ENCODE measurements at places on chromosomes 12 and 14.

DNA sequence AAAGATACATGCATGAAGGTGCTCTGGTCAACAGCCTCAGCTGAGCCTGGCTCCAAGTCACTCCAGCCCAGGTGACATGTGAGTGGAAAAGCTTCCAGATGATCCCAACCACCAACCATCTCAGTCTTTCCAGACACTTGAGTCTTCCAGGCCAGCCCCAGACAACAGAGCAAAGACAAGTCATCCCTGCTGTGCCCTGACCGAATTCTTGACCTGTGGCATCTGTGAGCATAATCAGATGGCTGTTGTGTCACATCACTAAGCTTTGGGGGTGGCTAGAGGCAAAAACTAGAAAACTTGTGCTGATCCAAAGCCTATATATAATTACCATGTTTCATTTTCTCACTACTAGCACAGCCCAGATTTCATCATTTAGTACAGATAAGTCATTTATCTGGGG is 50.8 kb upstream of the ISM2 start:
- DNase-seq, result no peak

DNA sequence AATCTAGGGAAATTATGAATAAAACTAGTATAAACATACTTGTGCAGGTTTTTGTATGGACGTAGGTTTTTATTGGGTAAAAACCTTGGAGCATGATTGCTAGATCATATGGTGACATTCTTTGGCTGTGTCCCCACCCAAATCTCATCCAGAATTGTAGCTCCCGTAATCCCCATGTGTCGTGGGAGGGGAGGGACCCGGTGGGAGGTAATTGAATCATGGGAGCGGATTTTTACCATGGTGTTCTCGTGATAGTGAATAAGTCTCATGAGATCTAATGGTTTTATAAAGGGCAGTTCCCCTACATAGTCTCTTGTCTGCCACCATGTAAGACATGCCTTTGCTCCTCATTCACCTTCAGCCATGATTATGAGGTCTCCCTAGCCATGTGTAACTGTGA is 120.9 kb downstream of the FOXA1 start:
- no peak for DNase-seq

- DNase-seq, result no peak
Measured at GRCh38 chr14:97056086-97056485, 258.9 kb downstream of the VRK1 start.

DNA sequence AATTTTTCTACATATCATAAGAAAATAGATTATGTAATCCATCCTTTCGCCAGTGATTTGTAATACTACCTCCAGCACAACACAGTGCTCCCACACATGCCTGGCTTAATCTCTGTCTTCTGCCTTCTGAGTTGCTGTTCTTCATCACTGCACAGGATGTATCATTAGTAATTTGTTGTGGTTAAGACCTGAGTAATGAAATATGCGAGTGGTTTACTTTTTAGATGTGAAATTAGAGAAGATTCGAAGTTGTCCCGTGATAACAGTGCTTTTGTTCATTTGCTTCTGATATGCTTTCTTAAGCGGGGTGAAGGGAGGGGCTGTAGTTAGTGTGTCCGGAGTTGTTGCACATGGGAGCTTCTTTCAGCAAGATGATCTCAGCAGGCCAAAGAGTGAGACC is 18.1 kb downstream of the KRT85 start:
- no peak for DNase-seq
